ENCODE measurements at places on chromosomes 3 and 15.

- DNase-seq = no peak
Observed at GRCh38 chr3:123092243-123092642, 25.4 kb downstream of the PDIA5 start.

GRCh38 chr15:63811942-63812550 is 21.7 kb downstream of the HERC1 start:
- DNase-seq = no peak

DNA sequence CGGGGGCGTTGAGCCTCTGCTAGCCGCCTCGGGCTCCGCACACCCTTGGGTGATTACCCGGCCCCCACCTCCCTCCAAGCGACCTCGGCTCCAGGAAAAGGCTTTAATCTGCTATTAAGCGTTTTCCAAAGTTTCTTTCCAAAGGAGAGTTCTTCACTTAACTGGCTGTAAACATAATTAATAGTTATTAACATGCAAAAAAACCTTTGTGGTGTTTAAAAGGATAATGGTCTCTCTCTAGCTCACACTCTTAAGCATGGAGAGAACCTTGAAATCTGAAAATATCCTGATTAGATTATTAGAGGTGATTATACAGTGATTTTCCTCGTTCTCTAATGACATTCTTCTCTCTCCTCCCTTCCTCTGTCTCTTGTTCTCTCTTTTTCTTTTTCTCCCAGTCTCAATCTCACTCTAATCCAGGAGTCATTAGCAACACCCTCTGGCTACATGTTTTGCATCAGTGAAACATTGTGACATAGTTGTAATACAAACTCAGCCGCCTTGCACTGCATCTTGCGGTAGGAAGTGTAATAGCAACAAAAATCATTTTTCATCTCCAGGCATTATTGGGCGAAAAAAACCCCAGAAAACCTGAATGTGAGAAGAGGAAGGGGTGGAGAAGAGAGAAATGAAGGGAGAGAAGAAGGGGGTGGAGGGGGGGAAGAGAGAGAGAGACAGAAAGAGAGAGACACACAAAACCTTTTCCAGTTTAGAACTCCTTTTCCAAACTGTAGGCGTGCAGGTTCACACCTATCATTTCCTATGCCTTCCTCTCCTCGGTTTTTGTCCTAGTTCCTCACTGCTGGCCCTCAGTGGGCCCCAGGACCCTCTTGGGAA is 24.4 kb downstream of the NR2F2 start:
- DNase-seq = no peak

DNA sequence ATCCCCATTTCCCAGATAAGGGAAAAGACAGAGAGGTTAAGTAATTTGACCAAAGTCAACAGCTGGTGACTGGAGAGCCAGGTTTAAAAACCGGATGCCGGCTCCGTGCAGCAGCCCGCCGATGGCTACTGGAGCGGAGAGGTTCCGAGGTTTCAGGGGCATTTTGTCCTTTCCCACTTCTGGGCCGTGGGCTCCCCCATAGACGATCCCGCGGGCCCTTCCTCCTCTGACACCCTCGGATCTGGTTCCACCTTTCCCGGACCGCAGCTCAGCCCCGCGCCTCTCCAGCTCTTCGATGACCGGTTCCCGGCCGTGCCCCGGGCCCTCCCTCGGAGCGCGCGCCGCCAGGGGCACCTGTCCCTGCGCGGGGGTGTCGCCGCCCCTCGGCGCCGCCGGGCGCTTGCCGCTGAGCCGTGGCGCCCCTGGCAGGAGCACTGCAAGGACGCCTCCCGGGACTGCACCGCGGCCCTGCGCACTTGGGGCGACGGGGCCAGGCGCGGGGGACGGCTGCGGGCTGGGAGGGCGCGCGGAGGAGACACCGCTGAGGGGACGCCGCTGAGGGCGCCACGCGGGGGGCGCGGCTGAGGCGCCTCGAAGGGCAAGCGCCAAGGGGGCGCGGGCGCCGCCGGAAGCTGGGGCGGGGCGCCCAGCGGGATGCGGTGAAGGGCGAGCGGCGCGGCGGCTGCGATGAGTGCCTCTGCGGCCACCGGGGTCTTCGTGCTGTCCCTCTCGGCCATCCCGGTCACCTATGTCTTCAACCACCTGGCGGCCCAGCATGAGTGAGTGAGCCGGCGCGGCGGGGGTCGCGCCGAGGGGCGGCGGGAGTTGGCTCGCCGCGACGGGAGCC is at the start of gene TM6SF1:
Gene TM6SF1 (plus strand): TSS at position 652 of the 847 bp plus-strand sequence. CDS start 36 bp downstream, at position 688.
- no peak for DNase-seq

- no peak for DNase-seq
Observed at GRCh38 chr3:108562565-108562964, 26.7 kb downstream of the CIP2A start.

DNA sequence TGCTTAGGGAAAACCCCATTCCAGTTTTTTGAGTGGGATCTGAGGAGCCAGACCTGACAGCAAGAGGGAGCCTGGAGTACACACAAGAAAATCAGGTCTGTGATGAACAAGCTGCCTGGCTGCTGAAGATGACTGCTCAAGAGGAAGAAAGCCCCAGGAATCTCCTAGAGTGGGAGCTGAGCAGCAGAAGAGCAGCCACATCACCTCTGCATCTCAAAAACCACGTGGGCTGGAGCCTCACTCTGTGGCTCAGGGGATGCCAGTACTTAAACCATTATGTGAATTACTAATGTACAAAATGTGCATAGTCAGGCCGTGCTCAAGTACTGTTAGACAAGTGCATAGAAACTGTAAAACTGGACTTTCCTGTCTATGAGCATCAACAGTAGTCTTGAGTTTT is 52.4 kb downstream of the SLC9A9 start:
- DNase-seq = peak; percentile 30

GRCh38 chr15:33154351-33155166 is 40.0 kb downstream of the FMN1 start:
- DNase-seq = peak; percentile 27

DNA sequence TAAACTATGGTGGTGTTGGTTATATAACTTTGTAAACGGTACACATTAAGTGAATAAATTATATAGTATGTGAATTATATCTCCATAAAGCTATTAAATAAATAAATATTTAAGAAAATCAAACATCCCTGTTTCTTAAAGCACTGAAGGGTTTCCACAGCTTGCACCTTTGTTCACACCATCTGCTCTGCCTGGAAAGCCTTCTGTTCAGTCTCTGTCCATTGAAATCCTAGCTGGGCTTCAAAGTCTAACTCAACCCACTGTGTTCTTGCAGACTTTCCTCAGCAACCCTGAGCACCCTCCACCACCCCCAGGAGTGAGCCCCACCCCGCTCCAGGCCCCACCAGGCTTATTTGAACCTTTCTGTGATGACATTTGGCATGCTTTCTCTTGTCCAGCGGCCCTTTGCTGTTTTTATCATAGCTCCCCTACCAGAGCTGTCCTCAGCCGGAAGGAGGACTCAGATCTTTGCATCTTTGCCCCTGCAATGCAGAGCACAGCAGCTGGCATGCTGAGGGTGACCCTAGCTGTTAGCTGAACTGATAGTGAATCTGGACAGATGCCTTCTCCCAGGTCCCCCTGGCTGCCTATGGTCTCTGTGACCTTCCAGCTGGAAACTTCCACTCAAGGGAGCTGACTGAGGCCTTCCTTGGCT is 105.2 kb downstream of the DAPK2 start:
- DNase-seq = no peak

DNA sequence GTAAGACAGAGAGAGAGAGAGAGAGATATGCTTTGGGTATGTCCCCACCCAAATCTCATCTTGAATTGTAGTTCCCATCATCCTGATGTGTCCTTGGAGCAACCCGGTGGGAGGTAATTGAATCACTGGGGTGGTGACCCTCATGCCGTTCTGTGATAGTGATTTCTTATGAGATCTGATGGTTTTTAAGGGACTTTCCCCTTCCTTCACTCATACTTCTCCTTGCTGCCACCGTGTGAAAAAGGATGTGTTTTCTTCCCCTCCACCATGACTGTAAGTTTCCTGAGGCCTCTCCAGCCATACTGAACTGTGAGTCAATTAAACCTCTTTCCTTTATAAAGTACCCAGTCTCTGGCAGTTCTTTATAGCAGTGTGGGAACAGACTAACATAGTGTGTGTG is 60.3 kb downstream of the EOMES start:
- no peak for DNase-seq

DNA sequence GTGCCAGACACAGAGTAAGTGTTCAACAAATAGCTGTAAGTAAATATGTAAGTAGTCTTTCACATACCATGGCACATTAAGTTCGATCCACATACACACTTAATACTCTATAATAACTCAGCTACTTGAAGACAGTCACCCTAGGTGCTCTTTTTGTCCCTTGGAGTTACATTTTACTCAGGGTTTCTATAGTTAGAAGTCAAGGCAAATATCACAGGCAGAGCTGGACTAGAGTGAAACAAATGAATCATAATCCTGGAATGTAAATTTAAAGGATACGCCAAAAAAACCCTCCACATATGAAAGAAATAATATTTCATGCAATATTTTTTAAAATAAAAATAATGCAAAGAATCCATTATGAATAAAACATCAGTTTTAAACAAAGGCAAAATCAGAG is 461.8 kb downstream of the MAGI1 start:
- no peak for DNase-seq

- DNase-seq = no peak
Observed at GRCh38 chr3:38989917-38990510, 61.7 kb downstream of the SCN11A start.

DNA sequence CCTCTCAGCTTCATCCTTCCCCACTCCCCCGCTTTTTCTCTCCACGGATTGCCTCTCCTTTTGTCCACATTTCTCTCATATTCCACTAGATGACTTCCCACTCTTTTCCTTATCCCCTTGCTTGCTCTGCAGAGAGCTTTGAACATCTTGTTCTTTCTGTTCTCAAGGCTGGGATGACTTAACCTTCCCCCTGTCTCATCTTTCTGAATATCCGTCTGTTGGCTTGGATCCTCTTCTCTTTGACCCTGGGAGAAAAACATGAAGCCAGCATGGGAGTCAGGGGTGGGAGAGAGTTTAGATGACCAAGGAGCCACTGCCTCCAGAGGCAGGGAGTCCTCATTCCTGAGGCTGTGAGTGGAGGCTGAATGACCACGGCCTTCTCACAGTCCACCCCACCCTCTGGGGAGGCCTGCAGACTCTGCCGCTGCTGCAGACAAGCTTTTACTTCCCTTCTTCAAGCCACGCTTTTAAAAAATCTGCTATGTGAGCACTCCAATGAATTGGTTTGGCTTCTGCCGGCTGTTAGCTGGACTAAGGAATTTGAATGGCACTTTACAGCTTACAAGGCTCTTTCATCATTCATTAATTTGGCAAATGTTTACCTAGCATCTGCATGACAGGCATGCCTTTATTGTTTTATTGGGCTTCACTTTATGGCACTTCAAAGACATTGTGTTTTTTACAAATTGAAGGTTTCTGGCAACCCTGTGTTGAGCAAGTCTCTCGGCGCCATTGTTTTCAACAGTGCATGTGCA is 111.6 kb upstream of the SLC6A6 start:
- no peak for DNase-seq

- DNase-seq = peak; percentile 29
Observed at GRCh38 chr3:187011915-187012314, 81.6 kb downstream of the ST6GAL1 start.

- no peak for DNase-seq
Observed at GRCh38 chr3:70981231-70981880, 602.2 kb downstream of the FOXP1 start.

DNA sequence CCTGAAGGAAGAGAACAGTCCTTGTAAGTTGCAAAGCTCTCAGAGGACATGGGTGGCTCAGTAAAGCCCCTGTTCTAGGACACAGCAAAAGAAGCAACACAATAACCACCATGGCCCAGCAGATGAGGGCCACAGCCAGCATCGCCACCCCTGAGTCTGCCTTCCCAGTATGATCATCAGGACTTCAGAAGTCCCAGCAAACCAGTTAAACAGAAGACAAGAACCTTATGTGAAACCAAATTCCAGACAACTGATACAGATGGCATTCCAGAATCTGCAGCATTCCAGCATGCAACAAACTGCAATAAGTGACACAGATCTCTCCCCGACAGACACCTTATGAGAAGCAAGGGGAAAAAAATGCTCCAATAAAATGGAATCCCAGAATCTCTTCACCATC is 30.4 kb downstream of the SPINK8 start:
- no peak for DNase-seq

DNA sequence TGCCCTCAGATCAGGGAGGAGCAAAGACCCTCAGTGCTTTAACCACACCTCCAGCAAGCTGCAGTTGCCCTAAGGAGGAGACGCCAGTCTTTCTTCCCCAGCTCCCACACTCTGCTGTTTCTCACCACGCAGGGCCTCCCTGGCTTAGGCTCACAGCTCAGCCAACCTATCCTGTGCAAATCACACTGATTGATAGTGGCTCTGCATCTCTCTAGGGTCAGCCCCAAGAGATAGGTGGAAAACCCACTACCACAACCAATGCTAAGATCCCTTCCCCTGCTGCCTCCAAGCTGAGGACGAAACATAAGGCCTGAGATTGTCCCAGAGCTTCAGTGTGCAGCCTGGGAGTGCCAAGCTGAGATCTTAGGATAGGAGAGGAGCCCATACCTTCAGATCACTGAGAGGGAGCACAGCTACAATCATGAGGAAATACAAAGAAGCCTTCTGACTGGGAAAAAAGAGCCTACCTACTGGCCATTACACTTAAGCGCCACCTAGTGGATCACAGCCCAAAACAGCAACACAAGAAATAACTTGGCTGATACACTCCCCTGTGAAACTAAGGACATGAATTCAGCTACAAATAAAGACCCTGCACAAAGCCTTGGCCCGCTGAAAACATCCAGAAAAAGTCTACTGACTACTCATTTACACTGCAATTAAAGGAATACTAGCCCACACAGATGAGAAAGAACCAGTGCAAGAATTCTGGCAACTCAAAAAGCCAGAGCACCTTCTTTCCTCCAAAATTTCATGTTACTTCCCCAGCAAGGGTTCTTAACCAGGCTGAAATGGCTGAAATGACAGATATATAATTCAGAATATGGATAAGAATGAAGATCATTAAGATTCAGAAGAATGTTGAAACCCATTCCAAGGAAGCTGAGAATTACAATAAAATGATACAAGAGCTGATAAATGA is 271.5 kb upstream of the DCBLD2 start:
- no peak for DNase-seq

DNA sequence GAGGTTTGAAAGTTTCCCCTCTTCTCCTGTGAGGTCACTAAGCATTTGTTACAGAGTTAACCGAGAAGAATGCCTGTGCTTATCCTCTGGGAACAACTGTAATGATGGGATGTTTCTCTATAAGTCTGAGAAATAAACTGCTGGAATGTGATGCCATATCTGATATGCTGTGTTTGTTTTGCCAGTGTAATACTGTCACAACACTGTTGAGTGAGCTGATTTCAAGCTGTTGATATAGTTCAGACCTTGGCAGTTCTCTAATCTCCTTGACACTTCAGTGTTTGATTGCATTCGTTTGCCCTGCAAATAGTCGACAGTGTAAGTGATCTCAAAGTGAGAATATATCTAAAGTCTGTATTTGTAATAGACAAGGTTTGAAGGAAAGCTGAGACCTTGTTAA is 73.3 kb downstream of the PTPRG start:
- no peak for DNase-seq

GRCh38 chr3:66425576-66426114 is 75.2 kb downstream of the LRIG1 start:
- no peak for DNase-seq

GRCh38 chr15:61079529-61079928 is 149.6 kb downstream of the RORA start:
- no peak for DNase-seq

Measured in substantia nigra (tissue), 51 donors.